Stimulated activated CD4-positive, alpha-beta T cell treated with anti-CD3 and anti-CD28 coated beads, Interleukin-1b, Interleukin-23, amount 100 ng/mL, for 1 hour (primary cell): ENCODE measurements at places on chromosomes 2 and 18.

DNA sequence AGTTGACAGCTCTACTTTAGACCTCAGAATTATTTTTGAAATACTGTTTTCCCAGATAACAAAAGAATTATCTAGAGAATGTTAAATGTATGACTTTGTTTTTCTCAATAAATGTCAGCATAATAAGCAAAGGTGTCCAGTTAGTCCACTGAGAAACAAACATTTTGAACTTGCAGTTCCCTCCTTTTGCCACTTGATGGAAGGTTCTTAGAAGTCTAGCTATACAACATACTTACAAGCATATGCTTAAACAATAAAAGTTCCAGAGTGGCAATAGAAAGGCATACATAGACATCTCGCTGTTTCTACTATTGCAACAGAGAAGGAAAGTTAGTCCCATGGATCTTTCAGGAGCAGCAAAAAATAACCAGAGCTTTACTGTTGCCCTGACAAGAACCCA, 11.8 kb downstream of the NDUFA10 start:
- DNase-seq: no peak

DNA sequence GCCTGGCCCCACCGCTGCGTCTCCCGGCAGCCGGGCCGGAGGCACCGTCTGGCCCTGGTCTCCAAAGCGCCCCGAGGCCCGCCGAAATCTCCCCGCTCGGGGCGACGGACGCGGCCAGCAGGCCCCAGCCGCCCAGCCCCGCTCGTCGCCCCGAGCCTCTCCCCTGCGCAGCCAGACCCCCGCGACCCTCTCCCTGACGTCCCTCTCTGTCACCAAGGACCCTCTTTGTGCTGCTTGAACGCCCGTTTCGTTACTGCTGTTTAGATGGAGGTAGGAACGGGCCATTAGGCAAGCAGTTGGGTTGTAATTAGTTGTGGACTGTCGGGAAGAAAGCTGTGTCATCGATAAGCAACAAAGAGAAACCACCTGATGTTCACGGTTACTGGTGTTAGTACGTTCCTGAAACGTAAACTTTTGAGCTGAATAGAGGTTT, 686 bp downstream of the UBXN4 start:
- peak; percentile 9 for DNase-seq

DNA sequence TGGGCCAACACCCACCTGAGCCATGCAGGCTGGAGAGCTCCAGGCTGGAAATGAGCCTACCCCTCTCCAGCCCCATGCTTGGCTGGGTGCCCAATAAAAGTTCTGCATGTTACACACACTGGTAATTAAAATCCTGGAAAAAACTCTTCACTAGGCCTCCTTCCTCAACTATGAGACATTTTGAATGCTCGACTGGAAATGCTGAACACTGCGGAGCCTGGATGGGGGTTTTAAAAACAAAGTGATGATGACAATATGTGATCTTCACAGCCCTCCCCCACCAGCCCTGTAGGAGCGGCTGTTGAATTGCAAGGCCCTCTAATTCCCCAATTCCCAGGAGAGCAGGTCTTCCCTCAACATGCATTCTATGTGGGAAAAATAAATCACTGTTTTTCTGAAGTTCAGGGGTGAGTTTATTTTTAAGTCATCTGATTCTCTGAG, 179.2 kb downstream of the TTC32 start:
- DNase-seq: no peak

GRCh38 chr2:159030674-159031380, 62.4 kb downstream of the TANC1 start:
- no peak for DNase-seq

GRCh38 chr2:183543222-183543621, 419.0 kb downstream of the NUP35 start:
- DNase-seq: no peak

- DNase-seq: no peak
Measured at GRCh38 chr18:23585007-23585871, 1.1 kb downstream of the NPC1 start.

- no peak for DNase-seq
Measured at GRCh38 chr2:47815764-47816163, 32.8 kb downstream of the MSH6 start.
